HepG2 (cell line): ENCODE measurements at places on chromosomes 3 and 15.

GRCh38 chr15:90000186-90001001, 730 bp upstream of the ZNF710 start:
- DNase-seq = no peak

DNA sequence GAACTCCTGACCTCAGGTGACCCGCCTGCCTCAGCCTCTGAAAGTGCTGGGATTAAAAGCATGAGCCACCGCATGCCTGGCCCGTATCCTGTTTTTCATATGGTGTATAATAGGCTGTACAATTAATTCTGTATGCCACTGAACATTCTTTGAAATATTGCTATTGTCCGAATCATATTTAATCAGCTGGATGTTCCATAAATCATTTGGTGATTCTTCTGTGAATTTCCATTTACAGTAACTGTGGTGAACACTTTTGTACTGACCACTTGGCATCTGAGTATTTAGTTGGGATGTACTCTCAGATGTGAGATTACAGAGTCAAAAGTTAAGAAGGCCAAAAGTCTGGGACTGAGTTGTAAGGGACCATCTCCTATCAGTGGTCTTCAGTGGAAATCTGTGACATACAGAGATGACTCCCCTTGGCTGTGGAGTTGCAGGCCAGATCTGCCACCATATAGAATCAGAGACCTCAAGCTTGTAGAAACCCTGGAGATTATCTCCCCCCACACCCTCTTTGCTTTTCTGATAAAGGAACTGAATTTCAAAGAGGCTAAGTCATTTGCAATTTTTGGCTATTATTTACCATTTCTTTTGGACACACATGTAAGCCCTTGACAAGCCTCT, 25.7 kb upstream of the DYNC1LI1 start:
- no peak for DNase-seq

GRCh38 chr3:72543246-72543645, 305.0 kb downstream of the SHQ1 start:
- DNase-seq = no peak

GRCh38 chr3:54083921-54084320, 38.4 kb upstream of the CACNA2D3 start:
- no peak for DNase-seq

- DNase-seq = no peak
Observed at GRCh38 chr3:12818773-12819172, 22.3 kb downstream of the CAND2 start.

GRCh38 chr3:71018799-71019198, 564.7 kb downstream of the FOXP1 start:
- no peak for DNase-seq

DNA sequence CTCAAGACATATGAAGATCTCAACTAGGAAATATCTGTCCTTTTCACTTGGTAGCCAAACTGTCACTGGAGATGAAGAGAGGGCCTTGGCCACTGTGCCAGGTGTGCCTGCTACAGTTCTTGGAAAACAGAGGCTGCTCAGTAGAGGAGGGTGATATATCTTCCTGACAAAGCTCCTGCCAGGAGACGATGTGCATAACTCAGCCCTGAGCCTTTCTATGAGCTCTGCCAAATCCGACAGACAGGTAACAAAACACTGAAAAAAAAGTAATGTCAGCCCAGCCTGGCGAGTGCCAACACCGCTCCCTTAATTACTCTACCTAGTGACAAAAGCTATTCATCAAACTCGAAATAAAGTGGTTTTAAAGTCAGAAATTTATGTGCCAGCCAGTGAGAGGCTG, 123.2 kb downstream of the MFSD1 start:
- DNase-seq = no peak

DNA sequence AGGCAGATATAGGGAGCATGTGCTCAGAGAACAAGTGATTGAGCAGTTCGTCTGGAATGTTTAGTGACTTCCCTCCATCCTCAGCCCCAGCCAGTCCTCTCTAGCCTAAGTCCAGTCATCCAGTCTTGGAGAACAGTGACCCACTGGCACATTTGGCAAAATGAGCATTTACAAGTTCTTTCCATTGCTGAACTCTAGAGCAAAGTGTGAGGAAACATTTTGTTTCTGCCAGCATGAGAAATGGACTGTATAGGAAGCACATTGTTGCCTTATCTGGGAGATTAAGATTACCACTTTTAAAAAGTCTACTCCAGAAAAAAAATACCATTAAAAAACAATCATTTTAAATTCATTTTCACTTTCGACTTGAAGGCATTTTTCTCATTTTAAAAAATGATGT, 353.6 kb downstream of the SHQ1 start:
- DNase-seq = no peak

GRCh38 chr15:98648654-98649471, 524 bp downstream of the IGF1R start:
- no peak for DNase-seq

- DNase-seq = no peak
Observed at GRCh38 chr3:151404316-151404715, 19.8 kb upstream of the P2RY12 start.

DNA sequence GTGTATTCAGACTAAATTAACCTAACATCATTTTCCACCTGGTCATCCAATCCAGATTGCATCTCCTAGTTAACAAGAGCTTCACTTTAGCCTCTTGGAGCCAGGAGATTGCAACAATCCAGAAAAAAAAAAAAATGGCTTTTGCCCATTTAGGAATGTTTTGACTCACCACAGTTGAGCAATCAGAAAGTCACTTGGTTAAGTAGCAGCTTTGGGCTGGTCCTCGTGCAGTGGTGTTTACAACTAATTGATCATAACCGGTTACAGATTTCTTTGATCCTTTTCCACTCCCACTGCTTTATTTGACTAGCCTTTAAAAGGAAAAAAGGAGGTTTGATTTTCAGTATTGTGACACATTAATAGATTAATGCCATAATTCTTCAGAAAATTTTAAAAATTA, 688.8 kb upstream of the CCDC54 start:
- DNase-seq = peak; percentile 47

- no peak for DNase-seq
Observed at GRCh38 chr3:4721511-4721911, 228.4 kb downstream of the ITPR1 start.

DNA sequence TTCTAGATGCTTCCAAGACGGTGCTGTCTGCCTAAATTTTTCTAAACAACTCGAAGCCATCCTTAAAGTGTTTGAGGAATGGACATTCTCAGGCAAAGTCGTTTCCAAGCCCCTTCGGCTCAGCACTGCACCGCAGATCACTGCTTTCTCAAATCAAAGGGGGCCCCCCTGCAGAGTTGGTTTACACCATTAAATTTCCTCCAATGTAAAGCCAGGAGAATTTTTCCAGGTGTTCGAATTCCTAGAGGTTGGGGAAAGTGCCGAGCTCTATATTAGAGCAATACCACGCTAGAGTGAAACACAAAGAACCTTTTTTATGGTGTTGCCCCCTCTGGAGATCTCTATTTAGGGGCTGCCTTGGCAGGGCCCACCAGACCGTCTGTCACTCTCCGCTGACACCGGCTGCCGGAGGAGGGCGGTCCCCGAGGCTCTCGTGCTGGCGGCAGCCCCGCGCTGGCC, 277.9 kb upstream of the NR2F2 start:
- no peak for DNase-seq

- DNase-seq = no peak
Observed at GRCh38 chr3:193929921-193930646, 205.9 kb upstream of the HES1 start.

DNA sequence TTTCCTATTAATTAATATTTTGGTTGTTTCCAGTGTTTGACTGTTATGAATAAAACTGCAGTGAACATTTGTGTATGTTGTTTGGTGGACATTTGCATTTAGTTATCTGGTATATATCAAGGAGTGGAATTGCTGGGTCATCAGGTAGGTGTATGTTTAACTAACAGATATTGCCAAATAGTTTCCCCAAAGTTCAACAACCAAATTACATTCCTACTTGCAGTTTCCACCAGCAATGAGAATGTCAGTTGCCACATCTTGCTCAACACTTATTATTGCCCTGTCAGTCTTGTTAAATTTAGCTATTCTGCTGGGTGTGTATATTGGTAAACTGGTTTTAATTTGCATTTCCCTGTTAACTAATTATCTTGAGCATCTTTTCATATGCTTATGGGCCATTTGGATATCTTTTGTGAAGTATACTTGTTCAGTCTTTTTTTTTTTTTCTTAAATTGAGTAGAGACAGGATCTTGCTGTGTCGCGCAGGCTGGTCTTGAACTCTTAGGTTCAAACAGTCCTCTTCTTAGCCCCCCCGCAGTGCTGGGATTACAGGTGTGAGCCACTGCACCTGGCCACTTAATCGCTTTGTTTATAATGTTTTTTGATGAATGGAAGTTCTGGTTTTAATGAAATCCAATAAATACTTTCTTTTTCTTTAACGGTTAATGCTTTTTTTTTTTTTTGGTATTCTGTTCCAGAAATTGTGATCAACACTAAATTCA, 7.9 kb downstream of the FEM1B start:
- peak; percentile 85 for DNase-seq

- DNase-seq = no peak
Observed at GRCh38 chr15:76127880-76128279, 68.1 kb downstream of the TMEM266 start.

- peak; percentile 7 for DNase-seq
Observed at GRCh38 chr3:112984485-112984884, 6.3 kb upstream of the GTPBP8 start.

- no peak for DNase-seq
Observed at GRCh38 chr3:10740954-10741353, 75.1 kb upstream of the SLC6A11 start.

DNA sequence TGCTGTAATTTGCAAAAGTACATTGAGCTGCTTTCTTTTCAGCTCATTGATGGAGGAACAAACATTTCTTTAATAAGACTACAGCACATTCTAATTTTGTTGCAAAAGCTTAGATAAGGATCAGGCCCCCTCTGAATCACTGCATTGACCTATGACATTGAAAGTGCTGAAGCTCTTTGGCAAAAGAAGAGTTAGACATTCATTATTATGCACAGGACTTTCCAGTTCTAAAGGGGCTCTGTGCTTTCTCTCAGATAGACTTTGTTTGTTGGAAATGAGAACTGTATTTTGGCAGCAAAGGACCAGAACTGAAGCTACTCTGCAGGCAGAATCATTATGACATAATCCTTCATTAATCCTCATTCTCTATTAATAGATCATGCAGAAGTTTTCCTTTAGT, 252.9 kb upstream of the SOX2 start:
- DNase-seq = no peak

DNA sequence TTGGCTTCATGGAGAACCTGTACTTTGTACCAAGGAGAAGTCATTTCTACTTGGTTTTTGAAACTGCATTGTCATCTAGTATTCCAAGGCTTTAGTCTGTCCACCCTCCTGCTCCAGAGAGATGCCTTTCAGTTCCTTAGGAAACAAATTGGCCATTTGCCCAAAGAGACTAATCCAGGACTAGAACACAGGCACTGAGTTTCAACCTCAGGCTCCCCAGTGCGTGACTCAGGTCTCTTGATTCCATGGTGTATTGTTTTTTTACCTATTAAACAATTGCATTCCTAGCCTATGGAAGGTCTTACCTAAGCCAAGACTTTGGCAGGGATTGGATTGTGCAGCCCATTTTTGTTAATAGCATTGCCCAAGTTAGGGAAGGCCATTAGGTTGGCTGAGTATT, 214.8 kb upstream of the CTDSPL start:
- no peak for DNase-seq

GRCh38 chr15:38861108-38861507, 296.5 kb upstream of the RASGRP1 start:
- no peak for DNase-seq

- DNase-seq = no peak
Observed at GRCh38 chr3:123899300-123899865, 15.3 kb upstream of the MYLK start.

GRCh38 chr15:36004891-36005490, 459.0 kb upstream of the DPH6 start:
- DNase-seq = no peak

DNA sequence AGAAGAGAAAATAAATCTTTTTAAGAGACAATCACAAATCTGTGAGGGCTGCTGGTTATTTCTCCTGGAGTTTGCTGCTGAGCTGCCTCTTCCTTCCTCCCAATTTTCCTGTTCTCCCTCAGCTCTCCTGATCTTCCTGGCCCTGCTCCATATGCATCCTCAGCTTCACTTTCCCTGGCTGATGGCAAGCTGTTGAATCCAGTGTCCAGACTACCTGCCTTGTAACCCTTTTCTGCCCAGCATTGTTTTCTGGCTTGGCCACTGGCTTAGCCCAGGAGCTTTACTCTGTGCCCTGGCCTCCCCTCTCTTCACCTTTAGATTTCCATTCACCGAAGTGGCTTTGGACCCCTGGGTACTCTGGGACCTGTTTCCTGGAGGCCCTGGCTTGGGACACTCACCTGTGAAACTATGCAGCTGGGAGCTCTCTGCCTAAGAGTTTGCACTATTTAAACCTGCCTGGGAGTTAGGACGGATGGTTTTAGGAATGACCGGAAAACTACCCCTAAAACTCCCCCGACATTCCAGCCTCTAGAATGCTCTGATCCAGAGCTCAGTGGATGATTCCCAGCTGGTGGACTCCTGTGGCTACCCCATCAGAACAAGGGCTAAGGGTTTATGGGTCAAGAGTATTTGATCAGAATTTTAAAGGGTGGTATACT, 90.0 kb downstream of the RBPMS2 start:
- DNase-seq = no peak

DNA sequence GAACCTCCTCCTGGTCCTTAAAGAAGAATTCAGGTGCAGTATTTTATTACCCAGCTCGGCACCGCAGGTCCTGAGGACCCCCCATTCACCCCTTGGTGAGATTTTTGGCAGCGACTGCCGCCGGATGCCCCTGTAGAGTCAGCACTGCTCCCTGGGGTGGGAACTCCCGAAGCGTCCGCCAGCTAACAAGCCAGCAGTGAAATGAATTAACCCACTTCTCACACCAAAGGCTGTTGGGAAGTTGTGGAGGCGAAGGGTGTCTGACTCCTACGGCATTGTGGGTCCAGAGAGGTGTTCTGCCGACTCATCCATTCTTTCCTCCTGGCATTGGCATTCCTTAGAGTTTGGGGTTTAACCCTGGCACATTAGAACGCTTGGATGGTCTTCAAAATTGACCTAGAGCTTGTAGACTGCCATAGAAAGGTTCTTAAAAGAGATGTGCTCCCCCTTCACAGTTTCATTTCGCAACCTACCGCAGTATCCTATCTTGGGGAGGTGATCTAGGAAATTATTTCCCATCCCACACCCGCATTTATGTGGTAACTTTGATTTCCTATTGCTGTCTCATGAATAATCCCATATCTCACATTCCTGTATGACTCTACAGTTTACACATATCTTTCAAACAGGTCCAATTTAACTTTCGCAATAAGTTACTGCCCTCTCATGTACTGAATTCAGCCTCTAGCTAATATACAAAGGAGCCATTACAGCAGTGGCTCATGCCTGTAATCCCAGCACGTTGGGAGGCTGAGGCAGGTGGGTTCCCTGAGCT, 879 bp upstream of the EIF5A2 start:
- peak; percentile 69 for DNase-seq

GRCh38 chr3:159654183-159655134, 334.2 kb upstream of the IL12A start:
- DNase-seq = no peak

GRCh38 chr3:138093721-138094120, 21.7 kb downstream of the DZIP1L start:
- DNase-seq = no peak

GRCh38 chr3:122991236-122991985, 36.2 kb downstream of the SEMA5B start:
- DNase-seq = no peak
